ENCODE measurements at places on chromosomes 3 and 15.

DNA sequence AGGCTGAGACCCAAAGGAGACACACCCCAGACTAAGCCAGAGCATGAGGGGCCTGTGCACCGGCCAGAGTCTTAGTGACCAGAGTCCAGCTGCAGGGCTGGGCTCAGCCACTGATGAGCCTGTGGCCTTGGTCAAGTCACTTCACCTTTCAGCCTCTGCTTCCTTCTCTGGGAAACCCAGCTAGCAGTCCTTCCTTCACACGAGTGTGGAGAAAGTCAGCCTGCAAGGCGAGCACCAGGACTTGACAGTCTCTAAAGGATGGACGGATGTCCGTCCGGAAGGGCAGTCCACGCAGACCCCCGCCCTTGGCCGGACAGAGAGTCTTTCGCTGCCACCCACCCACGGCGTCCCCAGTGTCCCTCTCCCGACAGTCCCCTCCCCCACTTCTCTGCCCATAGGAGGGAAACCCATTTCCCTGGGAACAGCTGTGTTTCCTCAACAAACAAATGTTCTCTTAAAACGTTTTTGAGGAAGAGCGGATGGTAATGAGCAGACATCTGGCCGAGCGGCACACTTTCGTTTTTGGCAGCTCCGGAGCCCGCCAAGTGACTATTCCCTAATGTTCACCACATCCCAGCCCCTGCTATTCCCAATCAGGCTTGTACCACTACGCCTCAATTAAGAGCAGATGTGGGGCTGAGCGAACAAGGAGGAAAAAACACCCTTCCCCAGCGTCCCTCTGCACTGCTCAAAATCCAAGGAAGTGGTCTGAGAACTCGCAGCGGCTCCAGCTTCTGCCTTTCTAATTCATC, 129.1 kb upstream of the SMAD3 start:
- DNase-seq = no peak

DNA sequence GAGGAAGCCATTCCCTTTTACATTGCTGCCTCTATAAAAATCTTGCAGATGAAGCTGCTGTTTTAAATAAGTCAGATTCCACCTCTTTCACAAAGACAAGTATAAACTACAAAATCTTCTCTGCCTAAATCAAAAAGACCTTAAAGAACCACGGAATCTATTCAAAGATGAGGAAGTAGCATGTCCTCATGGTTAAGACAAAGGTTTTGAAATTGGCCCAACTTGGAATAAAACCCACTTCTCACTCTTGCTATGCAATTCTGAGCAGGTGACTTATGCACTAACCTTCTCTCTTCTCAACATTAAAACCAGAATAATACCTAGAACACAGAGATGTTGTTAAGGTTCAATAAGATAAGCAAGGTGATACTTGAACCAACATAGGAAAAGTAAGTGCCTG, 97.6 kb downstream of the FOXP1 start:
- no peak for DNase-seq

DNA sequence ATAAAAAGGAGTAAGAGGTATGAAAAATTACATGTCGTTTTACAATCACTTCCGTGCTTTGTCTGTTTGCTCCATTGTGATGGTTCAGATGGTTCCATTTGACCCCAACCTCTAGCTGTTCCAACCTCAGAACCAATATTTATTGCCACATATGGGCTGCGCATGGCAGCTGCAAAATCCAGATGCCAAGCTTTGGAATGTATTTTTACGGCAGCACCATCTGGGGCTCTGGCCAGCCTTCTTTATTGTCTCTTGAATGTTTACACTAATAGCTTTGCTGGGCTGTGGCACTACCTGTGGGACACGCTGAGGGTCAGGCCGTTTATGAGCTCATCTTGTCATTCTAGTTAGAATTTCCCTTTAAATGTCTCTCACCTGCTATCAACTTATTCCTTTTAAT, 219.8 kb downstream of the ROBO2 start:
- no peak for DNase-seq

DNA sequence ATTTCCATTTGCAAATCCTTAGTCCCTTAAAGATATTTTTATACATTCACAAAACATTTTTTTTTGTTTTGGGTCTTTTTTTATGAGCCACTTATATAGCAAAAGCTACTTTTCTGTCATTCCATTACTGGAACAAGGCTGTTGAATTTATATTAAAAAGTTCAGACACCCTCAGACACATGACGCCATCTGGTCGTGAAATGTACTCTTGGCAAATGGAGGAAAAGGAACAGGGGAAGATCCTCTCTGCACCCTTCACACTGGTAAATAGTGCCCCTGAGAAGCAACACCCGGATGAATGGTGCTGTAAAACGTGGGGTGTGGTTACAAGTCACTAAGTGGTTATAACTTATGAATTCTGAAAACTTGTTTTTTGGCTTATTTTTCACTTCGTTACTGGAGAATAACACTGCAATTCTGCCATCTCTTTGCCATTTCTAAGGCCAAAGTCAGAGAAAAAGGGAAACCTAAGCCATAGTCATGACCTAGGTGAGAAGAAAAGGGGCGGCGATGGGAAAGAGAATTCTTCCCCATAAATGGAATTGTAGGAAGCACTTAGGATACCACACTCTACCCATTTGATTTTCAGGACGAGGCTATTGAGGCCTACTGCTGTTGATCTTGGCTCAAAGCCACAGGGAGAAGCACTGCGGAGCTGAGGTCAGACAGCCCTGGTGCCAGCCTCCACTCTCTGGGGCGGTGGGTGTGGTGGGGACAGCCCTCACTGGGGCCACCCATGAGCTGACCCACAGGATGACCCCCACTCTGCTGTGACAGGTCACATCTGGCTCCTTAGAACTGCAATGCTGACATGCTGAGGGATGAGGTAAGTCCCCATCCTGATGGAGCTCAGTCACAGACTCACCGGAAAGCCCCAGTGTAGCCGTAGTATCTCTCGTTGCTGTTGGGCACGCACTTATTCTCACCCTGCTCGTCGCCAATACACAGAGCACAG, 21.9 kb downstream of the LTF start:
- DNase-seq = no peak

- peak; percentile 92 for DNase-seq
These were observed 6.5 kb upstream of the TNK2 start for GRCh38 chr3:195914648-195915473.

GRCh38 chr3:123523023-123523412, 61.8 kb downstream of the HACD2 start:
- DNase-seq = no peak

DNA sequence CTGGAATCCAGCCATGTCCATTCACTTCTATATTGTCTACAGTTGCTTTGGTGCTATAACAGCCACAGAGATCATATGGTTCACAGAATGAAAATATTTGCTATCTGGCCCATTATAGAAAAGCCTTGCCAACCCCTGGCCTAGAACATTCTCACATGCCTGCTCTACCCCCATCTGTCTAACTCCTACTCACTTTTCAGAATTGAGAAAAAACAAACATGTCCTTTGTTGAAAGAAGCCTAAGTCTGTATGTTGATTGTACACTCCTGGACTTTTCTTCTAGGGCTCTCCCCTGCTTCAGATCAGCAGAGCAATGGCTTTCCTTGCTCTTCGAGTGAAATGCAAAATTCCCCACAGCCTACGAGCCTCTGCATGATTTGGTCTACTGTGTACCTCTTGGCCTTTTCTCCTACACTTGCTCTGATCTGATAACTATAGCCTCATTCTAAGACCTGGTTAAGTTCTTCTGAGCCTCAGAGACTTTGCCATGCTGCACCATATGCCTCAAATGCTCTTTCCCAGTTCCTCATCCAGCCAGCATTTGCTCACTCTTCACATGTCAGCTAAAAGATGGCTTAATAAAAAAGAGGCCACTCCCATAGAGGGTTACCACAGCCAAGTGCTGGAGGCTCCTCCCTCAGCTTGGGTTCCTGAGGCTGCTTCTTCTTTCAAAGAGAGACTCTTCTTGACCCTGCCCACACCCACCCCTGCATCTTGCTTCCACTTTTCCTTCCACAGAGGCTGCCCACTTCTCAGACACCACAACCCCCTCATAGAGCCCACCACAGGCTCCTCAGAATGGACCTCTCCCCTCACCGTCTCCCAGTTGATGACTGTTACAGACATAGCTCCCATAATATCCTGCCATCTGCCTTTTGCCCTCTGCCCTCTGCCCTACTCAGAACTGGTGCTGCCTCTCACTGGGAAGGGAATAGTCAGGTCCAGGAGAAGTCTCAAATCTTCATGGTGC, 22.9 kb upstream of the DCLK3 start:
- DNase-seq = no peak

- DNase-seq = no peak
These were observed 57.6 kb downstream of the FRMD4B start for GRCh38 chr3:69328103-69328962.

- no peak for DNase-seq
These were observed 140.4 kb downstream of the DIPK2A start for GRCh38 chr3:144112036-144112435.

DNA sequence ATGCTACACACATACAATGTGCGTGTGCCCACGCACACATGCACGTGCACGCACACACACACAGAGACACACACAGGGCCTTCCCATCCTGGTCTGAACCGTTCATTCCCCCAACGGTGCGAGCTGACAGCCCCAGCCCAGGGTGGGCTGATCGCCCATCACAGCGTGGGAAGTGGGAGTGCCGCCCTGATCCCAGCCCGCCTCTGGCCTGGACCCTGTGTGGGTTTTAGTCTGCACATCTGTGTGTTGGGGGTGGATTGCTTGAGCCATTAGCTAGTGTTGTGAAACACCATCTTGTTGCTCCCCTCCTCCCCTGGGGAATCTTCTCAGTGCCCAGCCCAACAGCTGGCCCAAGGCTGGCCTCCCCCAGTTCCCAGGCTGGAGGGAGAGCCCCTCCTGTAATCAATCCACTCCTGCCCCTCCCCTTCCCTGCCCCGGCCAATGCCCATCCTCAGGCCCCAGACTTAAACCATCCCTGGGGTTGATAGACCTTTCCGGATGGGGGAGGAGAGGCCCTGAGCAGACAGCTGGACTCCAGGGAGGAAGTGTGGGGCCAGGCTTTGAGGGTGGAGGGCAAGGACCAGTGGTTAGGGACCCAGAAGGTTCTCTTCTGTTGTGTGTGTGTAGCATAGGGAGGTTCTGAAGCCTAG, 8.3 kb downstream of the SEMA3G start:
- DNase-seq = no peak

DNA sequence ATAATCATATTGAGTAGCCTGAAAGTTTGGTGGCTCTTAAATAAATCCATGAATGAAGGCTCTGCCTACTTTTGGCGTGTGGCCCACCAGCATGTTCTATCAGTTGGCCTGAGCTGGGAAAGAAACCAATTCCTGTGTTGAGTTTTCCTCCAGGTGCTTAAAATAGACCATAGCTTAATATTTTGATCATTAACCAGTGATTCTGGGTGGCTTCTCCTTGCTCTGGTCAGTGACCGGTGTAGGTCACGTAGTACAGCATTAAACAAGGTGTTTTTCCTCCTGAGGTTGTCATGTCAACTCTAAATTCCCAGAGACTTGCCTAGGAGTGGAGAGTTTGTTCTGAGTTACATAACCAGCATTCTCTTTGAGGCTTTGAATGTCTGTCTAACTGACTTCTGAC, 1.3 kb downstream of the HHLA2 start:
- DNase-seq = no peak

DNA sequence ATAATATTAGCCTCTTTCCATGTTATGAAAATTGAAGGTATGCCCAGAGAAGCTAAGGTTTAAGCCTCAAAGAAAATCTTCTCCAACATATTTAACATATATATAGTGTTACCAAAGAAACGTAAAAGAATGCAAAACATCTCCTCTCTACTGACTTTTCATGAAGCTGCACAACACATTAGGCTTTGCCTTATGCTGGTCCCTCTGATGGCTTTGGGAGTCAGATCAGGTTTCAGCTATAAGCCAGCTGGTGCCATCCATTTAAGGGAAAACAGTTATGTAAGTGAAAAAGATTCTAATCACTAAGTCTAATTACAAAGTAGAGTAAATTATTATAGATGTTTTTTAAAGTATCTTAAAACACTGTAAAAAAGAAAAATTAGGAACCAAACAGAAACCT, 410.5 kb downstream of the LSAMP start:
- DNase-seq = no peak

GRCh38 chr3:189683546-189684255, 52.5 kb downstream of the TP63 start:
- DNase-seq = no peak

- no peak for DNase-seq
These were observed 694.1 kb downstream of the AGBL1 start for GRCh38 chr15:86773736-86774135.

GRCh38 chr15:71042356-71042922, 72.8 kb upstream of the THSD4 start:
- DNase-seq = no peak

GRCh38 chr3:143928056-143928455, 43.6 kb upstream of the DIPK2A start:
- DNase-seq = no peak

DNA sequence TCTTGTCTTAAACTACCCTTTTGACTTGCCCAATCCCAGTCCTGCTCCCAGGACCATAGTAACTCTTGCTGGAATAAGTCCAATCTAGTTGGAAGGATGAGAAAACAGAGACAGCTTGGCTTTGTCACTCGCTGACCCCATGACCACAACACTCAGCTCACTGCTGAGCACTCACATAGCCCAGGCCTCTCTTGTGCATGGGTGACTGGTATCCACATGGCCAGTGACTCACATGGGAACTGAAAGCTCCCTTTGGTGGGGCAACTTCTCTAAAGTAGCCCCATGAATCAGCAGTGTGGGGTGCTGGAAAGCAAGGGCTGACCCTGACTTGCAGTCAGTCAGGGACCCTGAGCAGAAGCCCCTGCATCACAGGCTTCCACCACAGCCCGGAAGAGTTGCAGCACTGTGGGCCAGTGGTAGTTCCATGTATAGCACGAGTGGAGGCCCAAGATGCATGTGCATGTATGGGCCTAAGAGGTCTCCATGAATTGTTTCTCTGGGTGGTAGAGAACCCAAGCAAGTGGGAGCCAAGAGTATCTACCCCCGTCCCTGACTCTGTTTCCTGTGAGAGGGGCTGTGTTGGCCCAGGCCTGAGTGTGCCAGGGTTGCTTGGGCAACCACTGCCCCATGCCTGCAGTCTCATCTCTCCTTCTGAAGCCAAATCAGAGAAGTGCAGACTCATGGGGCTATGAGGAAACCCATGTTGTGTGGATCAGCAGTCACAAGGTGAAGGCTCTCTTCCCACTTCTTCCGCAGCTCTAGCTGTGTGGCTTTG, 62.1 kb upstream of the XCR1 start:
- DNase-seq = no peak

- no peak for DNase-seq
These were observed 20.8 kb downstream of the TM4SF1 start for GRCh38 chr3:149356630-149357029.
